ENCODE measurements at places on chromosomes 1 and 21.

- no peak for DNase-seq
These were observed 274.2 kb upstream of the C1orf105 start for GRCh38 chr1:172146141-172146850.

GRCh38 chr1:99365545-99365944 lies 101.3 kb downstream of the PLPPR4 start:
- no peak for DNase-seq

- DNase-seq, result peak; percentile 25
These were observed 61.6 kb downstream of the DHRS3 start for GRCh38 chr1:12556368-12556930.

- DNase-seq, result peak; percentile 61
These were observed 56.3 kb downstream of the SMYD3 start for GRCh38 chr1:246450611-246451251.

DNA sequence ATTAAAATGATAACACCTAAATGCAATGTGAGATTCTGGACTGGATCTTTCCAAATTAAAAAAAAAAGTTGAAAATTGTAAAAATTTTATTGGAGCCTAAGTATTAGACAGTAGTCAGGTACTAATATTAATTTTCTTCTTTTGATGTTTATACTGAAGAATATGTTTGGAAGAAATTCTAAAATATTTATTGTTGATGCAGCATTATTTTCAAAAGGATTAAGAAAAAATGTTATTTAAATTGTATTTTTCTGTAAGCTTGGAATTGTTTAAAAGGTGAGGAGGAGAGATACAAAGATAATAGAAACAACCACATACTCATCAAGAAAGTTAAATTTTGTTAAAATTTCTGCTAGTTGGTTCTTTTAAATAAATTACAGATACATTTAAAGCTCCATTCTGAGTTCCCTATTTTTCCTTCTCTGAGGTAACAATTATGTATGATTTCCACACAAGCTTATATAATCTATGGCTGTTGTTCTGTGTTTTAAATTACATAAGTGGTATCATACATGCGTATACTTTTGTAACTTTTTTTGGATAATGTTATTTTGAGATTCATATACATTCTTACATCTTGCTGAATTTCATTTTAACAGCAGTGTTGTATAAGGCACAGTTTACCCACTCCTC lies 180.3 kb upstream of the RGS18 start:
- DNase-seq, result no peak

DNA sequence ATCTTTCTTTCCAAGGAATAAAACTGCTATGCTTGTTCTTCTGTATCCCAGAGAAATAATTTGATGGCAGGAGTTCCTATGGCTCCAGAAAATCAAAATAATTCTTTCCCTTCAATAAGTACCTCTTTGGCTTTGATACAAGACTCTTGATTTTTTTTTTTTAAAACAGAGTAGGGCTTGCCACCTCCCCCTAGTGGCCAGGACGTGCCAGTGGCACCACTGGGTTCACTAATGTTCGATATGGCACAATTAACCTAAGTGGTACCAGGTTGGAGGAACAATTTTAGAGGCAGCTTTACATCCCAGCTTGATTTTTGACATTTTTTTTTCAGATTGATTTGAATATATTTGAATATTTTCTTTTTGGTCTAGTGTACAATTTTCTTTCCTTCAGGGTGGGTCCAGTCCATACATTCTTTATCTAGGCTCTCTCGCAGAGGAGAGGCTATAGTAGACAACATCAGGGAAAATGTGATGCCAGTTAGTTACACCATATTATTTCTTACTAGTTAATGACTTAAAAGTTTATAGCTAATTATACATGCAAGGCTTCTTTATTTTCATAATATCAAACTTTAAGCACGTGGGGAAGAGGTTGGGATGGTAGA lies 330.9 kb downstream of the S1PR1 start:
- peak; percentile 65 for DNase-seq

GRCh38 chr1:99527078-99527477 lies 118.8 kb upstream of the PALMD start:
- DNase-seq, result peak; percentile 34

GRCh38 chr1:11031624-11032262 lies 15.3 kb downstream of the MASP2 start:
- no peak for DNase-seq

- no peak for DNase-seq
These were observed 586.3 kb downstream of the PLA2G4A start for GRCh38 chr1:187415065-187415464.

DNA sequence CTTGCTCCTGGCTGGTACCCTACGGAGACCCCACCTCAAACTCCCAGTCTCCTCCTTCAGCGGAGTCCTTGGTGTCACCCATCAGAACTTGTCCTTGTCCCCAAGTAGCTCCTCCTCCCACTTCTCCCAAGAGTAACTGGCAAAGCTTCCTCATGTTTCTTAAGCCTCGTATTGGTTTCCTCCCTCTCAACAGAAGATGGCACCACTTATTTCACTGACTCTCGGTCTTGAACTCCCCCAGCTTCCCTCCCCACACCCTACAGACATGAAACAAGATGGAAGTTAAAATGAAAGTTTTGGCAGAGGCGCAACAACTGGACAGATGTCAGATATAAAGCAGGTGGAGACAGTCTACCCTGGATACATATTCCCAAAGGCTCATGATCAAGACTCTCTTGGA lies 13.4 kb downstream of the RAB7B start:
- no peak for DNase-seq

- DNase-seq, result peak; percentile 59
These were observed 574 bp downstream of the ITPKB start for GRCh38 chr1:226738421-226738994.

DNA sequence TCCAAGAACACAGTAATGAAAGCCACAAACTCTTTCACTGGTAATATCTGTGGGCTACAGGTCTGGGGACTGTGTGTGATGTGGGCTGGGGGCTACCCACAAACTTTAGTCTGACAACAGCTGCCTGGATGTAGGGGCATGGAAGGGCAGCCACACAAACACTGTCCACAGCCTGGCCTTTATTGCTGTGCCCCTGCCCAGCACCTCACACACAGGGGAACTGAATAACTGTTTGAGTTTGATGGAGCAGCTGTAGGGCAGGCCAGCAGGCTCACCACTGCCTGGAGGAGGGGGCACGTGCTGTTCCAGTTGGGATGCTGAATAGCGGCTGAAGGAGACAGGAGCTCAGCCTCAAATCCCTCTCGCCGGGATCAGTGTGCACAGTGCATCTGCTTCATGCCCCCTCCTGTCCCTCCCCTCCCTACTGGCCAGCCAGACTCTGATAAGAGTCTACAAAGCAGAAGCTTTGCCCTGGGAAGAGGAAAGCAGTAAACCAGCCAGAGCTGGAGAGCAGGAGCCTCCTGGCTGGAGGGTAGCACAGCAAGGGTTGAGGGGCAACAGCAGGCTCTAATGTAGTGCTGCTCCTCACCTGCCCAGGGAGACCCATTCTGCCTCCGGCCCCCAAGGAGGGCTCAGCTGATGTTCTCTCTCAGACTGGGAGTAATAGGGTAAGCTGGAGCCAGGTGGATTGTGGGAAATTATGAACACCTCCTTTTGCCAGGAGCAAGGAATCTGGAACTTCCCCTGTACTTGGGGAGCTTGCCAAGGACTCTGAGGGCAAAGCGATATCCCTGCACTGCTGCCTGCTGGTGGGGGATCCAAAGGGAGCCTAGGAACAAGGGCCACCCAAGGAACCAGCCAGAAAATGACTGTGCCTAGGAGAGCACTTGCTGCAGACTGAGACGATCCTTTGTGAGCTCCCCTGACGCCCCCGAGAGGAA lies 70.2 kb upstream of the GOLT1A start:
- DNase-seq, result no peak

DNA sequence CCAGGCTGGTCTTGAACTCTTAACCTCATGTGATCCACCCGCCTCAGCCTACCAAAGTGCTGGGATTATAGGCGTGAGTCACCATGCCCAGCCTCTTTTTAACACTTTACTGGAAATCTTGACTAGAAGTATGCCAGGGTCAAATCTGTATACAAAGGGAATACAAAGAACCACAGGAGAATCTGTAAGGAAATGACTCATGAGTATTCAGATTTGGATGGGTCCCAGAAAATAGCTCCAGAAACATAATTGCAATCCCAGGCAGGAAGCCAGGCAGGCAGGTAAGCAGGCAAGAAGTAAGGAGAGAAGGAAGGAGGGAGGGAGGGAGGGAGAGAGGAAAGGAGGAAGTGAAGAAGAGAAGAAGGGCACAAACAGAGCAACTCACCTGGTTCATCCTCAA lies 22.8 kb upstream of the TIAM1 start:
- DNase-seq, result no peak

GRCh38 chr1:169928438-169929209 lies 34.9 kb upstream of the SCYL3 start:
- peak; percentile 46 for DNase-seq

DNA sequence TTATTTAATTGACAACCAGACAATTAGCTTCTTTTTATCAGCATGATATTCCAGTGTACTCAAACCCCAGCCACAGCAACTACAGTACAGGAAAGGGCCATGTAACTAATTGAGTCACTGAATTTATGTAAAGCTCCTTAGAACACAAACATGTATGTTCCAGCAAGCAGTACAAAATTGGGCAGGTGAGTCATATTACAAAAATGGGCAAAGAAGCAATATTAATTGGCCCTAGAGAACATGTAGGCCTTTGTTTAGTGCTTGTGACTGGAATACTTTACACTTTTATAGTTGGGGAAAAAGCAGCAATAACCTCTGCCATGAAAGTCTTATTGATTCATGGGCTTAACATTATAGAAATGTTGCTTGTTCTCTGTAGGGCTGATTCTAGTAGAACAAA lies 31.8 kb downstream of the CLEC20A start:
- DNase-seq, result no peak

- no peak for DNase-seq
These were observed 5.1 kb downstream of the SDC3 start for GRCh38 chr1:30903343-30904034.

DNA sequence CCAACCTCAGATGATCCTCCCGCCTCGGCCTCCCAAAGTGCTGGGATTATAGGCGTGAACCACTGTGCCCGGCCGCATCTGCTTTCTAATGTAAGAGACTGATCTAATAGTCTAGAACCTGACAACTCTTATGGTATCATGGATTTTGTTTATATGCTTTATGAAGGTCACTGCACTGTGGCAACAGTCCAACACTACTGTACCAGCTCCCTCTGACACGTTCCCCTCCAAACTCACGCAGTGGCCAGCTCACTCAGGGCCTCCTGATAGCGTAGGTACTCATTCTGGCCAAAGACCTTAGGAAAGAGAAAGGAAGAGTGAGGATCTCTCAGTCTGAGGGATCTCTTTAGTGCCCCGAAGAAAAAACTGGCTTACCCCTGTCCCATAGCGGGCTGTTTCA lies 6.0 kb upstream of the CFAP141 start:
- DNase-seq, result no peak

GRCh38 chr1:15966081-15966955 lies 9.6 kb downstream of the ZBTB17 start:
- no peak for DNase-seq

DNA sequence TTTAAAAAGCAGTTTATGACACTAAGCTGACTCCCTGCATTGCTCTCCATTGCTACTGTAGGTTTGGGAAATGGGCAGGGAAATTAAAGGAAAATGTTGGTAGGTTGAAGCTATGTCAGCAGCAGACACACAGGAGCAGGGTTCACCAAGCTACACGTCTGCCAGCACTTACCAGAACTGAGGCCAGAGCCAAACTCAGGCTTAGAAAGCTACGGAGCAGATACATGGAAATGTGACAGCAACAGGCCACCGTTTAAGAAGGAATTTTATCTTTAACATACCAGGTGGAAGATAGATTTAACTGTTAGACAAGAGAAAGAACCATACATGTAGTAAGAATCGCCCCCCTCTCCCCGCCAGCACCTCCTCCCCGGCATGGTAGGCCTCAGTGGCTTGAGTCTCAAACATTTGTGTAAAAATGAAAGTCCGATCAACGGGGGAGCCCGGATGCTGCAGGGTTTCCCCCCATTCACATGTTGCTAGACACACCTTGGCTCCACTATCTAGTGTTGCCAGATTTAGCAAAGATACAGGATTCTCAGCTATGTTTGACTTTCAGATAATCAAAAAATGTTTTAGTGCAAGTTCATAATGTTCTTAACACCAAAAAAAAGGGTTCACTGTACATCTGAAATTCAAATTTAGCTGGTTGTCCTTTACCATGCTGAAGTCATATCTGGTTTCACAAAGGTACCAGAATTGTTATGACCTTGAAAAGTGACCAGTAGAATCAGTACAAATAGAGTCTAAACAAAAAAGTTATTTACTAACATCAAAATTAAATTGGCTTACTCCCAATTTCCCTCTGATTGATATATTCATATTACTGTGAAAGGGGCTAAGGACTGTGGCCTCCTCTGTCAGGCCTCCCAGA lies 6.7 kb downstream of the OR2T11 start:
- DNase-seq, result no peak

DNA sequence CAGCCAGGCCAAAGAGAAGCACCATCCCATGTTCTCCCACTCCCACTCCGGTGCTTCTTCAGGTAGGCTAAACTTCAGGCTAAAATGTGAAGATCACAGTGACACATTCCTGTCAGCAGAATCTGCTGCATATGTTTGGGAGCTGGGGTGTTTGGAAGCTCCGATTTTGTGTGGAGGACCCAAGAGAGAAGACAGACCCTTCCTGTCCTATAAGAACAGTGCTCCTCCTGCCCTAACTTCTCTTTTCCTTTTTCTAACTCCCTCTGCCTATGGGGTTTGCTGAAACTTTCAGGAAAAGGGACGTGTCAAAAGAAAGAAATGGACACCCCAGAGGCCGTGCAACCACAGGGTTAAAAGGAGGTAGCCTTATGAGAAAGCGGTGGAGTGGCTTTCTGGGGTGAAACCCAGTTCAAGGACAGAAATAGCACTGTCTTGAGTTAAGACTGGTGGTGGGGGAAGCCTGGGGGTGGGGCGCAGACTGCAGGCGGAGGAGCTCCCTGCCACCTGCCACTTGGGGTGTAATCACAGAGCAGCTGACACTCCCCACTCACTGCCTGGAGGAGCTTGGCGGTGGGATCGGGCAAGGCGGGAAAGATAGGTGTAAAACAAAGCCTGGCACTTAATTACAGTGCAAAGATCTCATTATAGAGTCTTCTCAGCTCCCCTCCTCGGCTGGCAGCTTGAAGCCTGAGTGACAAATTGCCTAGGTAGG lies 645 bp upstream of the TLR5 start:
- no peak for DNase-seq

GRCh38 chr1:170704256-170704655 lies 40.3 kb downstream of the PRRX1 start:
- no peak for DNase-seq

GRCh38 chr1:20383631-20384030 lies 93.0 kb downstream of the VWA5B1 start:
- DNase-seq, result no peak

DNA sequence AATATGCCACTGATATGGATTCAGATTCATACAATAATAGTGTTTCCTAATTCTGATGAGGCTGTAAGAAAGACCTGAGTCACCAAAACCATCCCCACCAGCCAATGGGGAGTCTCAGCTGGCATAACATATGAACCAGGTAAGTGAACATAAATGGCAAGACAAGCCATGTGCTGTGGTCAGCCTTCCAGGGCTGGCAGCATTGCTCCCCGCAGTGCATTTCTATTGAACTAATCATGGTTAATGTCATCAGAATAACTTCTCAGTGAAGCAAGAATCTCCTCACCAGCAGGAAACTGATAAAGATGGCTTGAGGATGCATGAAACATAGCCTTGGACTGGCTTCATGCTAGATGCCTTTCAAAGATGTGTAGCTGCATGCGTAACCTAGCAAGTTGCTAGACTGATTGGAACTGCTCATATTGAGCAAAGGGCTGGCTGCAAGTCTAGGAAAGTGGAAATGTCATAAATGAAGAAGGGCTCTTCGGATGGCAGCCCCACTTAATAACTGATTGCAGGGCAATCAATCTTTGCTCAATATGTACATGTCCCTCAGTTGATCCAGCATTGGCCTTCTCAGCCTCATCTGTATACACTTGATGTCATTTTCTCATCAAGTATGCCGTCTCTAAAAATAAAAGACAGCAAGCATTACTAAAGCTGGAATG lies 88.0 kb downstream of the NTNG1 start:
- DNase-seq, result no peak
